CD8-positive, alpha-beta memory T cell (primary cell): ENCODE measurements at places on chromosomes 4 and X. TPM values are rescaled to one million over a fixed set of nuclear protein-coding genes. Genes with fewer than 3 reads are reported as not detected.

The USP17L11 gene
- total RNA-seq, result not detected

The DIAPH2 gene
- 6.0 TPM for total RNA-seq

The CT45A10 gene
- total RNA-seq, result not detected

The ADH1B gene
- total RNA-seq, result not detected

The CXorf49B gene
- total RNA-seq, result not detected

The CT45A2 gene
- total RNA-seq, result not detected

The VEGFD gene
- not detected for total RNA-seq

The MAGEA1 gene
- total RNA-seq, result not detected

The AFF2 gene
- 0.33 TPM for total RNA-seq

The RRH gene
- 0.16 TPM for total RNA-seq

The AFM gene
- not detected for total RNA-seq

The ALAS2 gene
- not detected for total RNA-seq

The SYTL4 gene
- not detected for total RNA-seq

The EGFL6 gene
- 0.58 TPM for total RNA-seq

The SNCA gene
- 0.44 TPM for total RNA-seq

The BMP3 gene
- total RNA-seq, result not detected

The GNRHR gene
- total RNA-seq, result not detected

The NLRP2B gene
- total RNA-seq, result not detected

The MAGEA8 gene
- total RNA-seq, result not detected

The MTMR8 gene
- 4.9 TPM for total RNA-seq

The CTBP1 gene
- 139 TPM for total RNA-seq

The TMSB15B gene
- 6.2 TPM for total RNA-seq

The LRIT3 gene
- total RNA-seq, result 0.24 TPM

The RGS12 gene
- 2.4 TPM for total RNA-seq

The MAGEA12 gene
- not detected for total RNA-seq

The NAP1L2 gene
- total RNA-seq, result 3.1 TPM

The IL3RA gene
- total RNA-seq, result 0.42 TPM

The SPACA5 gene
- not detected for total RNA-seq

The C4orf36 gene
- not detected for total RNA-seq

The ITIH6 gene
- not detected for total RNA-seq

The PABPC5 gene
- total RNA-seq, result not detected

The NDNF gene
- 0.13 TPM for total RNA-seq

The UGT2B10 gene
- not detected for total RNA-seq

The CFI gene
- 0.13 TPM for total RNA-seq

The KANTR gene
- 4.6 TPM for total RNA-seq

The TIMM17B gene
- 93.6 TPM for total RNA-seq

The SSX3 gene
- total RNA-seq, result not detected

The REELD1 gene
- total RNA-seq, result 0.18 TPM

The FRMD7 gene
- total RNA-seq, result not detected

The MTTP gene
- total RNA-seq, result not detected

The EMD gene
- 119 TPM for total RNA-seq

The TLR3 gene
- 0.33 TPM for total RNA-seq

The ARMCX1 gene
- total RNA-seq, result 2.2 TPM

The CACNA1F gene
- 0.24 TPM for total RNA-seq
